NCI-H82 (cell line): ENCODE measurements at places on chromosomes 11 and 22.

GRCh38 chr22:47322854-47323253 is 560.4 kb downstream of the TBC1D22A start:
- DNase-seq = no peak

DNA sequence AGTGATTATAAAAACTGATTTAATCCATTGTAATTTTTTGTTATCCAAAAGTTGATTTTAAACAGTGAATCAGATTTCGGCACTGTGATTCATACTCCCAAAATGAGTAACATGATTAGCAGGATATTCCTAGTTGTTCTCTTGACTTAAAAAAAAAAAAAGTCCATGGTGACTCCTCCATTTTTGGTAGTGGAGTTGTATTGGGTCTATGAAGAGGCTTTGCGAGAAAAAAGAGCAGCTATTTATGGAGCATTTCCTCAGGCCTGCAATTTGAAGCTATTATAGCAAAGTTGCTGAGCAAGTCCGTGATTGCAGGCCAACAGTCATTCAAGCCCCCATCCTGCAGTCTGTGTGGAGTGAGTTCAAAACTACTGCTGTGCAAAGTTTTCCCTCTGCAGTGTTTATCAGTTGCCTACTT is 28.8 kb downstream of the YAP1 start:
- no peak for DNase-seq

DNA sequence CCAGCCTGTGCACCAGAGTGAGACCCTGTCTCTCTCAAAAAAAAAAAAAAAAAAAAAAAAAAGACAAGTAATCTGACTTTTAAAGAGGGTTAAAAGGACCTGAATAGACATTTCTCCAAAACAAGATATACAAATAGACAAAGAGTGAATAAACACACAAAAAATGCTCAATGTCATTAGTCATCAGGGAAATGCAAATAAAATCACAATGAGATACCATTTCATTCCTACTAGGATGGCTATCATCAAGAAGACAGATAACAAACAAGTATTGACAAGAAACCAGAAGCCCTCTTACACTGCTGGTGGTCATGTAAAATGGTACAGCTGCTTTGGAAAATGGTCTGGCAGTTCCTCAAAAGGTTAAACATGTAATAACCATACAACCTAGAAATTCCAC is 4.1 kb downstream of the RIC3 start:
- DNase-seq = no peak

- DNase-seq = no peak
Observed at GRCh38 chr11:35932681-35933319, 11.1 kb upstream of the LDLRAD3 start.

DNA sequence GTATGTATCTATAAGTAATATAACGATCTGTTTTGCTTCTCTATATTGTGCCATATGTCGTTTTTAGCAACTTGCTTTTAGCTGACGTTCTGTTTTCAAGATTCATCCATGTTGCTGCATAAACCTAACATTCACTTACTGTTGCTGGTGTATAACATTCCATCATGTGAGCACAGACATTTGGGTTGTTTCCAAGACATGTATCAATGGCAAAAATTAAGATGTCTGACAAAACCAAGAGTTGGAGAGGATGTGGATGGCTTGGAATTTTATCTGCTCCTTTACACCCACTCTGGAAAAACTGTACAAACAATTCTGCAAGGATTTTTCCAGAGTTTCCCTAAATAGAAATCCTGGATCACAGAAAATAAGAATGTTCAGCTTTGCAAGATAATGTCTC is 40.9 kb downstream of the DGCR2 start:
- no peak for DNase-seq

DNA sequence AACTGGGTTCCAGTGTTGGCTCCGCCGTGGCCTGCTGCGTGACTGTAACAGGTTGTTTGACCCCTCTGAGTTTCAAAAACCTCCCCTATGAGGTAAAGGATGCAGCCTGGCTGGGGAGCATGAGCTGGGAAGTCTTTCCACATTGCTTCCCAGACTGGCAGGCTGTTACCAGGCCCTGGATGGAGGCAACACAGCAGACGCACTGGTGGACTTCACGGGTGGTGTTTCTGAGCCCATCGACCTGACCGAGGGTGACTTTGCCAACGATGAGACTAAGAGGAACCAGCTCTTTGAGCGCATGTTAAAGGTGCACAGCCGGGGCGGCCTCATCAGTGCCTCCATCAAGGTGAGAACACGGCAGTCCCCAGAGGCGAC is 11.4 kb downstream of the OMP start:
- no peak for DNase-seq

GRCh38 chr11:130171534-130171933 is 12.0 kb downstream of the ST14 start:
- no peak for DNase-seq

DNA sequence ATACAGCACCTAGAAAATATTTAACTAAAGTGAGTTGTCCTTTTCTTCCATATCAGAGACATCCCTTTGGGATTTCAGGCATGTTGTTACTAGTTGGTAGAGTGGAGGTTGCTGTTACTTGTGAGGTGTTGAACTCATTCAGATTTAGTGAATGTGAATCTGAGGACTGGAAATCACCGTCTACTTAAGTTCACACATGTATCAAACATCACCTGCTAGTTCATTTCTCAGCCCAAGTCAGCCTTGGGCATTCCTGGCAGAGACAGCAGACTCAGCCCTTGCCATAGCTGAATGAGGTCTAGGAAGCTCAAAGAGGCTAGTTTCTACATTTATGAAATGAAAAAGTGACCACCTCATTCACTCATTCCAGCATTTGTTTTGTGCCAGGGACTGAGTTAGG is 9.7 kb downstream of the KDELR3 start:
- DNase-seq = no peak

- DNase-seq = peak; percentile 23
Observed at GRCh38 chr11:66956689-66957290, 1.4 kb downstream of the PC start.

DNA sequence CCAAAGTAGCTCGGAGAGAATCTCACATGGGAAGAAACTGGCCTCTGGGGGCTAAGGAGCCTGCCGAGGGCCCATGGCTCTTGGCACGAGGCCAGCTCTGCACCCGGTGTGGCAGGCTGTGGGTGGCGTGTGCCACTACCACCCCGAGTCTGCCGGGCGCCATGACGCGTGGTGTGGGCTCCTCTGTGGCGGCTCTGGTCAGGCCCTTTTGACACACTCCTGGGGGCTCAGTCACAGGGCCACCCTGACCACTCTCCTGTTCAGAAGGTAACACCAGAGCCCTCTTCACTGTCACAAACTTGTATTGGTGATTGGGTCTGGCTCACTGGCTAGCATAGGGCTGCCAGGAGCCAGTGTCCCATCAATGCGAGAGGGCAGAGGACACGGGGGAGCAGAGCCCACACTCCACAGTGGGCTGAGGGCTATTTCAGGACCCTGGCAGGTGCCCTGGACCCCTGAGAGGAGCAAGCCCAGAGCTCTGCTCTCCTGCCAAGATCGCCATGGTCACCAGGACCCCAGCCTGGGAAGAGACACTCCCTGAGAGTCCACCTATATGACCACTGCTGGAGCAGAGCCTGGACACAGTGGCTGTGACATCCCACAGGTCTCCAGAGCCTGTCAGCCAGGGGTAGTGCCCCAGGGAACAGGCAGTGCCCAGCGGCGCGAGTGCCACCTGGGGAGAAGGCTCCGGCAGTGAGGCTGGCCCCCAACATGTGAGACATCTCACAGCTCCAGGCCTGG is 8.6 kb upstream of the PPM1F start:
- DNase-seq = no peak

DNA sequence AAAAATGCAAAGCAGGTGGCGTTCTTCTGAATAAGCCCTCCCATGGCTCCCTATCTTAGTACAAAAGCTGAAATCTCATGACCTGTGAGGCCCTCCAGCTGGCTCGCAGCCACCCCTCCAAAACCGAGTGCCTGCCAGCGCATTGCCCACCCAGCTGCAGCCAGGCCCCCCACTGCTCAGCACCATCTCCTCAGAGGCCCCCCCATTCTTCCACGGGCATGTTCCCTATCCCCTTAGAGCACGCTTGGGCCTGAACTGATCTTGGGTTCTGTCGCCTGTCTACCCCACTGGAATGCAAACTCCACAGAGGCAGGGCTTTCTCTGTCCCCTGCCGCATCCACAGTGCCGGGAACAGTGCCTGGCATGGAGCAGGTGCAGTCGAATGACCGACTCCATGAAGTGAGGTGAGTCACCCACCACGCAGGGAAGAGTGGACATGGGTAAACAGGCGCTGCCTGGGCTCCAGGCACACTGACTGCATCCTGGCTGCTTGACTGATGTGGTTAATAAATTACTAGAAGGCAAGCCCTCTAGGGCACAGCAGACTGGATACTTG is 11.3 kb upstream of the EFCAB6 start:
- DNase-seq = no peak

- DNase-seq = no peak
Observed at GRCh38 chr11:116657842-116658825, 114.7 kb downstream of the BUD13 start.

GRCh38 chr11:96228473-96228891 is 114.5 kb downstream of the MAML2 start:
- peak; percentile 27 for DNase-seq

DNA sequence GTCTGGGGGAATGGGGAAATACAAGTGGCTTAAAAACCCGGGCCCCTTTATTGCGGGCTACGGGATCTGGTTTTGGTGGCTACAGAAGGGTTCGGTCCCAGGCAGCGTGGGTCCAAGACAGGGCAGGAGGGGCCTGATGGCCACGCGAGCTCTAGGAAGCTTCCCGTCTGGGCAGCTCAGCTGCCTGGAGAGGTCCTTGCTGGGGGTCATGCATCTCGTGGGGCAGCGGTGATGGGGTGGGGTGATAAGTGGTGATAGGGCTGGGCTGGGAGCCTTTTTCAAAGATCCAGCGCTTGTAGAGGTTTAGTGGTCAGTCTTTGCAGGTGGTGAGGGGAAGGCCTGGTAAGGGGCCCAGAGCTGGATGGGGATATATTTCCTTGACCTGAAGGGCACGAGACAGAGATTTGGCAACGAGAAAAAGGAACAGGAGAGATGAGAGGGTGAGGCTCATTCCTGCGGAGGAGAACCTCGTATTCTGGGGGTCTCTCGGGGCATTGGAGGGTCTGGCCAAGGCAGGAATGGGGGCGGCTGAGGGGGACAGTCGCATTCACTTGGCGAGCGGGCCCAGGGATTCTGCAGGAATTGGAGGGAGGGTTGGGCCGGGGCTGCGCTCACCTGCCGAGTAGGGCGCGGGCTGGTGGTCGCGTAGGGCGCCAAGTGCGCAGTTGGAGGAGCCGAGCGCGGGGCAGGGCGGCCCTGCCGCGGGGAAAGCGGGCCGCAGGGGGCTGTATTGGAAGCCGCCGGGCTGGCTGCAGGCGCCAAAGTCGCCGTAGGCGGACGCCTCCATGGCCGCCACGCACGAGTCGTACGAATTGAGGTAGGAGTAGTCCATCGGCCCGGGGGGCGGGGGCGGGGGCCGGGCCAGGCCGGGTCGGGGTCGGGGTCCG is 560 bp downstream of the PHOX2A start:
- no peak for DNase-seq

DNA sequence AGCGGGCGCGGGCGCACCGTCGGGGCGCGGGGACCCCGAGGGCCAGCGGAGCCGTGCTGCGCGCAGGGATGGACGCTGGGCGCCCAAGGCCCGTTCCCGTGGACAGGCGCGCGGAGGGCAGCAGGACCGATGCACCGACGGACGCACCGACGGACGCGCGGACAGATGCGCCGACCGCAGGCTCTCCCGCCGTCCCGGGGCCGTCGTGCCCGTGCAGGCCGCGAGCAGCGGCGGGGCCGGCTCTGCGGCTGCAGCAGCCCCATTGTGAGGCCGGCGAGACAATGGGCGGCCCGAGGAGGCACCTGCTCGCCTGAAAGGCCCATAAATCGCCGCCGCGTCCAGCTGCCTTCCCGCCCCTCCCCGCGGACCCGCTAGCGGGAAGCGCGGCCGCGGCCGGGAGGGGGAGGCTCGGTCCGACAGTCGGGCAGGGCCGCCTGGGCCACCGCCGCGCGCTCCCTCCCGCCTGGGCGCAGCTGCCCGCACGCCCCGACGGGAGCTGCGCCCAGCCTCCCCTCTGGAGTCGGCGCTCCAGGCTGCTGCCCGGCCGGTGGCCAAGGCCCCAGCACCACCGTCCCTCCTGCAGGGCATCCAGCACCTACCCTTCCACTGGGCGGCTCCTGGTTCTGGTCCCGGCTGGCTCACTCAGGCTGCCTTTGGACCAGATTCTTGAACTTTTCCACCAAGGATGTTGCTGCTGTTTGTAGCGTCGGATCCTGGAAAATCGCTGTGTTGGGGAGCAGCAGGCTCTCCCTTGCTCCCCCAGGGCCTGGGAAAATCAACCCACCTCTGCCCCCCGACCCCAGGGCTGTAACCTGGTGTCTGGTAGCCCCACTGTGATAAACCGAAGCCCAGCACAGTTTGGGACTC is 15.8 kb downstream of the CDKN1C start:
- no peak for DNase-seq

GRCh38 chr11:119626197-119626841 is 102.7 kb downstream of the NECTIN1 start:
- DNase-seq = peak; percentile 71
